ENCODE measurements at places on chromosomes 2 and 18.
A peak's percentile ranks its signal among the peaks of the same experiment; 100 is the strongest.

- no peak for DNase-seq
These were observed 11.9 kb upstream of the NMUR1 start for GRCh38 chr2:231542136-231542535.

GRCh38 chr2:98507461-98507860 lies 62.8 kb downstream of the INPP4A start:
- no peak for DNase-seq

DNA sequence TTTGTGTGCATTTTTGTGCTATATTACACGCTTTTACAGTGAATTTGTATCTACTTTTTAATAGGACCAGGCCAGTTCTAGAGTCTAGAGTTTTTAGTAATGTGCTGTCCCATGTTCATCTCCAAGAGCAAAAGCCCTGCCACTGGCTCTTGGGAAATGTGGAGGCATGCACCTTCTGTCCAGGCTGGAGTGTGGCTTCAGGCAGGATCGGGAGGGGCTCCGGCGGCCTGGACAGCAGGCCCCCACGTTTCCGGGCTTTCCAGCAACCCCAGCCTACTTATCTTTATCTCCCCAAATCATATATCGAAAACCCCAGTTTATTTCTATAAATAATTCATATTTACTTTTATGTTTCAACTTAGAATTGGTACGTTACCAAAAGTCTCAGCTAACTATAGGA lies 78.2 kb downstream of the SNTG2 start:
- DNase-seq = no peak

- DNase-seq = no peak
These were observed 726.5 kb upstream of the PKDCC start for GRCh38 chr2:41321351-41321750.

GRCh38 chr2:203673933-203674332 lies 32.5 kb upstream of the CD28 start:
- DNase-seq = no peak

DNA sequence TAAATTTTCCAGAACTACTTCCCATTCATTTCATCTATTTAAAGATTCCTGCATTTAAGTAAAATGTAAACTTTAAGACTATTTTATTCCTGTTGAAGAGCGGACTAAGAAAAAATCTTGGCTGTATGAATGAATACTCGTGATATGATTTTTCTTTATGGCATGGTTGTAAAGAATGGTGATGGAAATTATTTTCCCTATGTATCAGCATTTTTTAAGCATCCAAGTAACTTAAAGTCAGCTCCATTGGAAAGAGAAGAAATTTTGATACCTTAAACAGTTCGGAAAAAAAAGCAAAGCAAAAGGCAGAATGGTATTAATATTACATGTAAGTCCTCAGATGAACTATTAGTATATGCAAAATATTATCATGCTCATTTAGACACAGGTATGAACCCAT lies 58.9 kb downstream of the VWC2L start:
- DNase-seq = no peak

- DNase-seq = no peak
These were observed 542.8 kb upstream of the ID2 start for GRCh38 chr2:8138923-8139667.

- DNase-seq = no peak
These were observed 17.9 kb upstream of the RMC1 start for GRCh38 chr18:23485386-23485785.

- peak; percentile 16 for DNase-seq
These were observed 112.1 kb downstream of the NFATC1 start for GRCh38 chr18:79507546-79508480.

- no peak for DNase-seq
These were observed 521.0 kb upstream of the NRP2 start for GRCh38 chr2:205161156-205161839.

DNA sequence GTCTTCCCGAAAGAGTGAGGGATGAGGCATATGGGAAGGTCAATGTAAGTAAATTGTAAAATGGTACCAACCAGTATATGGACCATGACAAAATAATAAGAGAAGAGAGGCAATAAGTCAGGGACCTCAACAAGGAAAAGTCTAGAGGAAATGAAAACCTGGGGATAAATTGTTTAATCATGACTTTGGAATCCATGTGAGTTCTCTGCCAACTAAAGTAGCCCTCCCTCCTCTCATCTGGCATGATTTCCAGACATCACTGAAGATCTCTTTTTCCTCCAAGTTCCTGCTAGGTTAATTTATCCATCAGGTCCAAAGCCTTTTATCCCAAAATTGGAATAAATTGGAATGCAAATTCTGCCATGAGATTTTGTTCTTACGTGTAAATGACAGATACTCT lies 417.9 kb downstream of the NRXN1 start:
- no peak for DNase-seq

DNA sequence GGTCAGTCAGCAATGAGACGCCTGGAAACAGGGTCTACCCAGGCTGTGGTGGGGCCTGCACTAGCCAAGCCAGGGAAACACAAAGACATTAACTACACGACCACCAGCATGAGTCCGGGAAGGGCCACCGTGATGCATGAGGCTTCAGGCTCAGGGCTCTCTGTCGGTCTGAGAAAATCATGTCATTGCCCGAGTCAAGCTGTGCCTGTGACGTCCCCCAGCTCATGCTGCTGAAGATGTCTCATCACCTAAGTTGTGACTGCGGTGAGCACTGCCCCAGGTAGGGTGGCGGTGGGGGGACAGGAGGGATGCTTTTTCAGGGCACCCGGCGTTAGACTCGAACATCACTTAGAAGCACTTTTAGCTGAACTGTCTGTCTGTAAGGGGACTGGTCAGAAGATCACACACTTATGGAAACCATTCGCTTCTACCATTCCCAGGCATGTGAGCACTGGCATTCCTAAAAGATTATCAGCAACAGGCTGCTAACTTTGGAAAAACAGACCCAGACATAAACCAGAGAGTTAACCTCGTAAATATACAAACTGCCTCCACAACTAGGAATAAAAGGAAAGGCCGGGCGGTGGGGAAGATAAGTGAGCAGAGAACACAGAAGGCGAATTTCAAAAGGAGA lies 234.5 kb downstream of the HDAC4 start:
- no peak for DNase-seq

DNA sequence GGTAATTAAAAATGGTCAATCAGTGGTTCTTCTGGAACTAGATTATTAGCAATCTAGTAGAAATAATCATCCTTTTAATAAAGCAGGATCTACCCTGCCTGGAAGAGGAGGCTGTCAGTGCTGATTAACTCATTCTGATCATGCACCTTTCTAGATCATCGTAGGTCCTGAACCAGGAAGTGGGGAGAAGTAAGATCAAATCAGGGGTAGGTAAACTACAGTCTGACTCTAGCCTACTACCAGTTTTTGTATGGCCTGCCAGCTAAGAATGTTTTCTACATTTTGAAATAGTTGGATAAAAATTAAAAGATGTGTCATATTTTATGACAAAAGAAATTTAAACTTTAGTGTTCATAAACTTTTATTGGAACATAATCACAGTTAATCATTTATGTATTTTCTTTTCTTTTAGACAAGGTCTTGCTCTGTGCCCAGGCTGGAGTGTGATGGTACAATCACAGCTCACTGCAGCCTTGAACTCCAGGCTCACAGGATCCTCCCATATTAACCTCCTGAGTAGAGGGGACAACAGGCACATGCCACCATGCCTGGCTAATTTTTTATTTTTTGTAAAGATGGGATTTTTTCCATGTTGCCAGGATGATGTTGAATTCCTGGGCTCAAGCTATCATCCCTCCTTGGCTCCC lies 36.1 kb downstream of the C18orf54 start:
- no peak for DNase-seq

- DNase-seq = no peak
These were observed 1.3 kb upstream of the AKAIN1 start for GRCh38 chr18:5198311-5198710.

GRCh38 chr2:239275044-239275685 lies 125.7 kb downstream of the HDAC4 start:
- DNase-seq = peak; percentile 72

DNA sequence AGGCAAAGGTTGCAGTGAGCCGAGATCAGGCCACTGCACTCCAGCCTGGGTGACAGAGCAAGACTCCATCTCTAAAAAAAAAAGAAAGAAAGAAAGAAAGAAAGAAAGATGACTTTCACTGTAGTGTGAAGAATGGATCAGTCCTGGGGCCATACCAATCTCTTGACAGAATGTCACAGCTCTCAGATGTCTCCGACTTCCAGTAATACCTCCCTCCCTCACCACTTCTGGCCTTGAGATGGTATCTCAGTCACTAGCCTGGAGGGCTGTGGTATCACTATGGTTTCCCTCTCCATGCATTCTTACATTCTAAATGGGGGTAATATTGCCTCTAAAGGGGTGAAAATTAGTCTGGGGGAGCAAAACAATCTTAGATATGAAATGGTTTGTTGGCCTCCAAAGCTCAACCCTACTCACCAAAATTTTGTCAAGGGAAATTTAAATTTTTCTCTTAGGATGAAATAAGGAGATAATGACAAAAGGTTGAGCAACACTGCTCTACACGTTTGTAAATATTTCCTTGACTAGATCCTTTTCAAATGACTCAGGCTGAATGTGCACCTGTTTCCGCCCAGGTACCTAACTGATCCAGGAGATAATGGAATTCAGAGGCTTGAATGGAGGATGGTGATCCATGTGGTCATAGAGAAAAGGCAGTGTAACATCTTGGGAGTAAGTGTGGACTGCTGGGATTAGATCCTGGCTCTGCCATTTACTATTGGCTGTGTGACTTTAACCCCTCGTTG lies 19.9 kb upstream of the SPRED2 start:
- no peak for DNase-seq
